NAMALWA (cell line): ENCODE measurements at places on chromosomes 1 and 21.

DNA sequence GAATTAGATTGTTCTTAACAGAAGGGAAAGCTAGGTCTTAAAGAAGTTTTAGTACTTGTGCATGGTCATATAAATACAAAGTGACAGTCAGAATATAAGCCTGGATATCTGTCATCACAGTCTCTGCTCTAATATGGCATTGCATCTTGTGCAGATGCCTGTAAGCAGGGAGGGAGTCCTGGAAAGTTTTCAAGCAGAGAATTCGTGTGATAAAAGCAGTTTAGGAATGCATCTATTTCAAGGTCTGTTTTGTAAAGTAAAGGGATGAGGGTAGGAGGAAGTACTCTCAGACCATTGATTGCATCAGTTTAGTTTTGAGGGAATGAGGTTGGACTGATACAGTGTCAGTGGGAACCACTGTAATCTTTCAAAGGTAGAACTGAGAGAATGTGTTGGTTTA is 30.6 kb downstream of the IARS2 start:
- no peak for DNase-seq

DNA sequence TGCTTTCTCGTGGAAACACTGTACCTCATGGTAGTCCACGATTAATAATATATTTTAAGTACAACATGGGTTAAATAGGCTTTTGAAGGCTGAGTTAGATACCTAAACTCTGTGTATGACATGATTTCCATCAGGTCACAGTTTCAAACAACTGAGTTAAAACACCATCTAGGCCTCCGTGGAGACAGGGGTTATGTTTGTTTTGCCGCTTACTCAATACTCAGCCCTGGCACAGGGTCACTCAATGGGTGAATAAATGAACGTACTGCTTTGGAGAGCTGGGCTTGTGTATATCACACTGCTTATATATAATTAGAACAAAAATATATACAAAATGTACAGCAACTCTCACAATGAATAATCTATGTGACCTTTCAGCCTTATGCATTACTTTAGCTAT is 72.5 kb downstream of the PLPPR5 start:
- no peak for DNase-seq

DNA sequence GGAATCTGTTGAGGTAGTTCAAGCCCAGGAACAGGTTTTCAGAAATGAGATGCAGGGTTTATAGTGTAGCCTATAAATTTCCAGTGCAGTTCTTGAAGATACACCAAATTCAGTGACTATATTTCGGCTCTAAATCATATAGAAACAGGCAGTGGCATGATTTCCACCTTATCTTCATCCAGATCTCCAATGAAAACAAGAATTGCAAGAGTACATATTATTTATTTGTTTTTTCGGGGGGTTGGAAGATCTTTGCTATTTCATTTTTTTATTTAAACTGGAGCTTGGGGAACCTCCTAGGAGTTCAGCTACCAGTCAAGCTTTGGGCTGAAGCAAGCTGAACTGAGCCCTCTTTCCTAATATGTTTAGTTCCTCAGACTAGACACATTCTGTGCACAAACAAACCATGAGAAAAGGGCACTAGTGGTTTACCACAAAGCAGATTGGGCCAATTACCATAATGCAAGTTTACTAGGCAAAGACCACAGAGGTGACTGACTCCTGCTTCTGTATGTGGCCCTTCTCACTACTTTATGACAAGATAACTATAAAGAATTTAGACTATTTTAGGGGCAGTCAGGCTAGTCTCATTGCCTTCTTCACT is 68.5 kb downstream of the RGS2 start:
- no peak for DNase-seq

GRCh38 chr1:94093996-94094395 is 27.0 kb downstream of the ABCA4 start:
- no peak for DNase-seq

- DNase-seq = no peak
Observed at GRCh38 chr1:42504535-42505128, 41.5 kb downstream of the CCDC30 start.

- DNase-seq = no peak
Observed at GRCh38 chr1:225746361-225747179, 31.1 kb upstream of the SRP9 start.

DNA sequence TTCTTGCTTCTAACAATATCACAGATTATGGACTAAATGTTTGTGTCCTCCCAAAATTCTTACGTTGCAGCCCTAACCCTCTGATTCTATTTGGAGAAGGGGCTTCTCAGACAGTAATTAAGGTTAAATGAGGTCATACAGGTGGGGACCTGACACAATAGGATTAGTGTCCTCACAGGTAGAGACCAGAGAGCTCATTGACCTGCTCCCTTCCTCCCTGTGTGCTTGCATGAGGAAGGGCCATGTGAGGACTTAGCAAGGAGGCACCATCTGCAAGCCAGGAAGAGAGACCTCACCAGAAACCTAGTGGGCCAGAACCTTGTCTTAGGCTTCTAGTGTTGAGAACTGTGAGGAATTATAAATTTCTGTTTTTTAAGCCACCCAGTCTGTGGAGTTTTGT is 322.6 kb downstream of the SMYD3 start:
- DNase-seq = no peak

DNA sequence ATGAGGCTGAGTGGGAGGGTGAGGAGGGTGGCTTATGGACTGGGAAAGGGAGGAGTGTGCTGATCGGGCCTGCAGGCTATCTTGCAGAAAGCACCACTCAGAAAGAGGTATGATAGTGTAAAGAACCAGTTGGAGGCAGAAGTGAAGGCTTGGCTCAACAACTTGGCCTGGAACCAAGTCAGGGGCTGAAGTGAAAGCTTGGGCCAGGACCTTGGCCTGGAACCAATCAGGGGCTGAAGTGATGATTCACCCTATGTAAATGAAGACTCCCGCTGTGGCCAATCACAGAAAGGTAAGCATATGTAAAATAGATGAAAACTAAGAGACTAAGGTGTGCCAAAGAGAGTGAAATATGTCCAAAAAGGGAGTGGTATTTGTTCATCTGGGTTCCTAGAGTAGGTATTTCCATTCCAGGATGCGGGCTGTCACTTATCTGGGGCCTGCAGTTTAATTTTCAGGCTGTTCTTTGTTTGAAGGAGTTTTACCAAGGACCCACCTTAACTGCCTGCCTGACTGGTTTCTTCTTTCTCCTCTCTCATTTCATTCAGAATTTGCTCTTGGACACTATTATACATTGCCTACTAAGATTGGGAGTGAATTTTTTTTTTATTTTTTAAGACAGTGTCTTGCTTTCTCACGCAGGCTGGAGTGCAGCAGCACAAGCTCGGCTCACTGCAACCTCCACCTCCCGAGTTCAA is 5.1 kb upstream of the RFX5 start:
- peak; percentile 51 for DNase-seq

DNA sequence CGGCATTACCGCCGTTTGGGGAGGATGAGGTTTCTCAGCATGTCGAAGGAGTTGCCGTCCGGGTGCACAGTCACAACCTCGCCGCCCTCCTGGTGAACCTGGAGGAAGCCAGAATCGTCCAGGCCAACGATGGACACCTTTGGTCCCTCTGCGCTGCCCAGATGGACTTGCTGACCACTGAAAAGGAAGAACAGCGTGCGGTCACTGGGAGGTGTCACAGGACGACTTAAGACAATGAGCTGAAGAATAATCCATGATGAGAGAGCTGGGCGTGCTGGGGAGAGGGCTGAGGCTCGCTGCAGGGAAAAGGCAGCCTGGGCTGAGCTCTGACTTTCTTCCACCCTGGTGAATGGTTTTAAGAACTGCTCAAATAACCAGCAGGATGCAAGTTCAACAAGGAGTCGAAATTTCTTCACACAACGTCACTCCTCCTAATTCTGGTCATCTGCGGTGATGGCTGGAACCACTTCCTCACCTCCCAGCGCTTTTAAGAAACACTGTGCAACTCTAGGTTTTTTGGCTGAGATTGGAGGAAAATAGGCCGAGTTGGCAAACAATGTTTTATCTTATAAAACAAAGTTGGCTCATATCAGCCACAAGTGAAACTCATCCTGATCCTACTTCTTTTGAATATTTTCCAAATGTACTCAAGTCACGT is 55.5 kb downstream of the SIM2 start:
- no peak for DNase-seq

DNA sequence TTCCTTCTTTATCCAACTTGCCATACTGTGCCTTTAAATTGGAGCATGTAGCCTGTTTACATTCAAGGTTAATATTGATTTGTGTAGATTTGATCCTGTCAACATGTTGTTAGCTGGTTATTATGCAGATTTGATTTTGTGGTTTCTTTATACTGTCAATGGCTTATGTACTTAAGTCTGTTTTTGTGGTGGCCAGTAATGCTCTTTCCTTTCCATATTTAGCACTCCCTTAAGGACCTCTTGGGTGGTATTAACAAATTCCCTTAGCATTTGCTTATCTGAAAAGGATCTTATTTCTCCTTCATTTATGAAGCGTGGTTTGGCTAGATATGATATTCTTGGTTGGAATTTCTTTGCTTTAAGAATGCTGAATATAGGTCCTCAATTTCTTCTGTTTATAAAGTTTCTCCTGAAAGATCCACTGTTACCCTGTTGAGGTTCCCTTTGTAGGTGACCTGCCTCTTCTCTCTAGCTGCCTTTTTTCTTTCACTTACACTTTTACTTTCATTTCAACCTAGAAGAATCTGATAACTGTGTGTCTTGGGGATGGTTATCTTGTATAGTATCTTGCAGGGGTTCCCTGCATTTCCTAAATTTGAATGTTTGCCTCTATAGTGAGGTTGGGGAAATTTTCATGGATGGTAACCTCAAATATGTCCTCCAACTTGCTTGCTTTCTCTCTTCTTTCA is 86.9 kb upstream of the NEGR1 start:
- no peak for DNase-seq

GRCh38 chr1:201217851-201218250 is 27.2 kb downstream of the IGFN1 start:
- DNase-seq = no peak

- DNase-seq = no peak
Observed at GRCh38 chr1:235468970-235469369, 35.3 kb downstream of the B3GALNT2 start.

- no peak for DNase-seq
Observed at GRCh38 chr1:21523297-21523813, 14.1 kb downstream of the ALPL start.

DNA sequence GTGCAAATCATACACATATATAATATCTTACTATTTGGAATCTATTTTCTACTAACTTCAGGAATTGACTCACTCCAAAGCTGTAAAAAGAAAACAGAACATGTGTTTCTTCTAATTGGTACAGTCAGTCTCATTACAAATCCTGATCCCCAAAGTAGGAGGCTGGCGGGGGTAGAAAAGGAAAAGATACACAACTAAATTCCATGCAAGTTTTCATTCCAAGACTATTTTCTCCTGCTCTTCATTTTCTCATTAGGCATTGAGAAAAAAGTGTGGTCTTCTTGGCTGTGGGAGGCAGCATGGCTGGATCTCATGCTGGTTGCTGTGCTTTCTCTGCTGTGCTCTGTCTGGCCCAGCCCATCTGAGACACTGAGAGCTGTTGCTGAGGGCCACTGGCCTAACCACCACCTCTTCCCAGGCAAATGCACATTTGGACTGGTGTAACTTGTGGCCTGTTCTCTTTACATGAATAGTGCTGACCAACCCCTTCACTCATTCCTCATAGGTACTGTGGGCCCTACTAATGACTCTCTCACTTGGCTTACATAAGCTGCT is 1107.5 kb upstream of the B3GALT2 start:
- no peak for DNase-seq

DNA sequence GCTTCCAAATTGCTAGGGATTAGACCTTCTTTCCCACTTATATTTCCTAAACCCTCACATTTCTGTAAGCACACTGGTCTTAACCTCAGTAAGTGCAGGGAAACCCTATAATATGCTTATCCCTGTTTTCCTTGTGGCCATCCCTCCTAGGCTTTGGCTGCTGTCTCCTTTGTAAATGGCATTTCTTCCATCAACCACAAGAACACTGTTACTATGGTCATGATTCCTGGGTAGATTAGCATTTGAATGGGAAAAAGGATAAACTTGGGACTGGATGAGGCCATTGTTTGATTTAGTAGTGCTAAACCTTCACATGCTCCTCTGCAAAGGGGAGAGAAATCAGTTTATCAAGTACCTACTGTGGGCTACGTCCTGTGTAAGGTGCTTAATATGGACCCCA is 16.2 kb upstream of the AGO3 start:
- DNase-seq = no peak

GRCh38 chr1:113226148-113226547 is 153.2 kb downstream of the LRIG2 start:
- no peak for DNase-seq

DNA sequence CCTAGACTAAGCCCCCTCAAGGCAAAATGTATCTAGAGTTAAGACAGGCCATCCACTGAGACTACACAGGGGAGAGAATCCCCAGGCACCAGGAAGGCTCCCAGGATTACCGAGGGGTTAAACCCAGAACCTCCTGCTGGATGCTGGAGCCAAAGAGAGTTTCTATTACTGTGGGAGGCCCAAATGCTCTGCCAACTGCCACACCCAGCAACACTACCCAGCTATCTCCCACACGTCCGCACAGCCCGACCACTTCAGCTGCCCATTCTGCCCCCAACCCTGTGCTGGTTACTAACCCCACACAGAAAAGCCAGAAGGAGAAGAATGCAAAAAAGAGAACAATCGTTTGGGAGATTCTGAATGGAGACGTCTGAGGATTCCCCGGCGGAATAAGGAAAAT is 63.6 kb downstream of the CD46 start:
- DNase-seq = no peak

- no peak for DNase-seq
Observed at GRCh38 chr1:67169496-67169895, 3.2 kb downstream of the IL23R start.

GRCh38 chr1:113074237-113074636 is 1.2 kb downstream of the LRIG2 start:
- peak; percentile 59 for DNase-seq

DNA sequence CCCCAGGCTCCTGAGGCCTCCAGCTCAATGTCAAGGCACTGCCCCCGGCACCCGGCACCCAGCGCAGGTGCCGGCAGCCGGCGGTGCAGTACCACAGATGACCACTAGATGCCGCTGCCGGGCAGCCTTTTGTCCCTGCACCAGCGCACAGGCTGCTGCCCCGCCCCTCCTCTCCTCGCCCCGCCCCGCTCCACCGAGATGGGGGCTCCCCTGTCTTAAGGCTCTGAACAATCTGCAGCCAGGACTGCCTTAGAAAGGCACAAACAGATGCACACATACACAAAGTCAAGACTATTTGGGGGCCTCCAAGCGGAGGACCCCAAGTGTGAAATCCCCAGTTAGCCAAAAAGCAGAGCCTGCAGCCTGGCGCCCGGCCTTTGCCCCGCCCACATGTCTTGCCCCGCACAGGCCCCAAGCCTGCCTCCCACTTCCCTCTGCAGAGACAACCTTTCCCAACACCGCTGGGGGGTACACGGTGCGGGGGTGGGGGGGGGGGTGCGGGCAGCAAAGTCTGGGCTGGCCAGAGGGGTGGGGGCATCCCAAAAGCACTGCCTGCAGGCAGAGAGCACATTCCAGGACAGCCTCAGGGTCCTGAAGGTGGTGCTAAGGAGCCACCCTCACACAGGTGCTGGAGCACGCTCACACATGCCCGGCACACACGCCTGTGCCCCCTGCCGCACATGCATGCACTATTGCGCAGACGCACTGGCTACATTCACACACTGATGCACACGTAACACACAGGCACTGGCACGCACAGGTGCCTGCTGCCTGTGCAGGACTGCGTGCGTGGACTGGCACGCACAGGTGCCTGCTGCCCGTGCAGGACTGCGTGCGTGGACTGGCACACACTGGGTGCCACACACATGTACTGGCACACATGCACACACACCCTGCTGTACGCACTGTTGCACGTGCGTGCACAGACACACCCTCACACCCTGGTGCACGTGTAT is 37.1 kb downstream of the ARHGEF16 start:
- DNase-seq = peak; percentile 87

- DNase-seq = no peak
Observed at GRCh38 chr1:85611425-85611824, 30.9 kb downstream of the CCN1 start.
